ENCODE measurements at places on chromosomes 2 and 18.

GRCh38 chr2:173075056-173075780, 428 bp upstream of the MAP3K20 start:
- no peak for DNase-seq

DNA sequence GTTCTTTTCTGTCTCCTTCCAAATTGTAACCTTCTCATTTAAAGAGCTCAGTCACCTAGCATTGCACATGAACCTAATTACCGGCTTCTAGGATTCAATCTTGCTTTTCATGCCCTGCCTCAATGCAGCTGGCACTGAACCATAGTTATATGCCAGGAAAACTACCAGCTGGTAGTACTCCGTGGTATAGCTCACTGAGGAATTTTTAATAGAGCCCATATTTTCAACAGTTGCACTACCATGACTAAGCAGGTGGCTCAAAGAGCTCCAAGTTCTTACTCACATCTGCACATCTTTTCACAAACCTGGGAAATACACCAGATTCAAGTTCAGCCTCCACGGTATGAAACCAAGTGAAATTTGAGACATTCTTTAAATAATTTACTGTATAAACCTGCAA, 363.5 kb downstream of the GRB14 start:
- no peak for DNase-seq

- DNase-seq = no peak
Observed at GRCh38 chr2:134540990-134541389, 177.8 kb downstream of the TMEM163 start.

GRCh38 chr2:62266433-62267038, 70.6 kb downstream of the B3GNT2 start:
- no peak for DNase-seq

DNA sequence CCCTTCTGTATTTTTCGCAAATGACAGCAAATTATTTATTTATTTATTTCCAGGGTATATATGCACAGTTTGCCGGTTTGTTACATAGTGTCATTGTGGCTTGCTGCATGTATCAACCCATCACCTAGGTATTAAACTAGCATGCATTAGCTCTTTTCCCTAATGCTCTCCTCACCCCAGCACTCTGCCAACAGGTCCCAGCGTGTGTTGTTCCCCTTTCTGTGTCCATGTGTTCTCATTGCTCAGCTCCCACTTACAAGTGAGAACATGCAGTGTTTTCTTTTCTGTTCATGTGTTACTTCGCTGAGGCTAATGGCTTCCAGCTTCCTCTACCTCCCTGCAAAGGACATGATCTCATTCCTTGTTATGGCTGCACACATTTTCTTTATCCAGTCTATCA, 592.3 kb downstream of the TRIB2 start:
- no peak for DNase-seq

DNA sequence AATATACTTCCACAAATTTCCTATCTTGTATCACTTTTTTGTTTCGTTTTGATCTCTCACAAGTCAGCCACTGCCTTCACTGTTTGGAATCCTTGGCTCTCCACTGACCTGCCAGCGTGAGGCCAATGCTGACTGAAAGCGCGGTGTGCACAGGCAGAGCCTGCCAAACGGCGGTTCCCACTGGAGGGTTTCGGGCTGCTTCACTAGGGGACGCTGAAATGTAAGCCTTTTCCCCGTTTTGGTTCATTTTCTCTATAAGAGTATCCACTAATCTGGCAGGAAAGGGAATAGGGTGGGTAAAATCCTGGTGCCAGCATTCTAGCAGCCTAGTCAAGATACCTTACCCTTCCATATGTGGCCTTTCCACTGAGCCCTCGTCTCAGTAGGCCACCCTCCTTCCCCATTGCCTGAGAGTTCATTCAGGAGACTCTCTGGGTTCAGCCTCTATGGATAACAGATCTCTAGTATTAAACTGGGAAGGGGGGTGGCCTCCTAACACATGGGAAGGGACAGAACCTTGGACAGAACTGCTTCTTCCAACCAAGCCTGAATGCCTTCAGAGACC, 91.5 kb downstream of the DYM start:
- DNase-seq = no peak

GRCh38 chr2:214201892-214202291, 209.0 kb upstream of the VWC2L start:
- no peak for DNase-seq

- no peak for DNase-seq
Observed at GRCh38 chr18:26432651-26433424, 115.5 kb downstream of the KCTD1 start.

DNA sequence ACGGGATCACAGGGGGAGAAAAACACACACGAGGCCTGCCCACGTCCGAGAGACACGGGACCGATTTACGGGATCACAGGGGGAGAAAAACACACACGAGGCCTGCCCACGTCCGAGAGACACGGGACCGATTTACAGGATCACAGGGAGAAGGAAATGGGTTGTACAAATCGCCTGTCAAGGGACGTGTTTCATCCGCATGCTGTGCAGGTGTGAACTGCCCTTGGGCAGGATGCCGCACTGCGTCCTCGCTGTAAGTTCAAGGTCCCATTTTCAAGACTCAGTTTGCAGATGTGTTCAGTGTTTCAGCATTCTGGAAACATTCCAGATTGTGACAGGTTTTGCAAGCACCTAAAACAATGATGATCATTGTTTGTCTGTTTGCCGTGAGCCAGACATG, 2.3 kb upstream of the KCNG2 start:
- DNase-seq = no peak

GRCh38 chr2:196404276-196404675, 232.9 kb upstream of the STK17B start:
- peak; percentile 44 for DNase-seq

DNA sequence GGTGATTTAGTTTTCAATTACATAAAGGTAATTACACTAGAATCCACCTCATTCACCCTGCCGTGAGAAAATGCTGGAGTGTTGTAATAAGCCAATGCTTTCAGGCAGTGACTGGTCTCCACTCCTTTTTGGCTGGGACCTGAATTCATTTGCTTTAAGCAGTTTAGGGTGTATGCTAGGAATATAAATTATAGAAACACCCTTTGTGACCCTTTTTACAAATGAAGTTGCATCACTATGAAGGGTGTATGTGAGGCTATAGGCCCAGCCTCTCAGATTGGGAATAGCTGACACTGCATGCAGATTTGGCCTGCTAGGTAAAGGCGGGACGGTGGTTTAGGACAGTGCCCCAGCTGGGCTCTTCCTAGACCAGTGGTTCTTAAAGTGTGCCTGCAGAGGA, 50.8 kb upstream of the NFE2L2 start:
- DNase-seq = no peak

GRCh38 chr2:28406276-28407096, 13.8 kb downstream of the FOSL2 start:
- DNase-seq = peak; percentile 66

DNA sequence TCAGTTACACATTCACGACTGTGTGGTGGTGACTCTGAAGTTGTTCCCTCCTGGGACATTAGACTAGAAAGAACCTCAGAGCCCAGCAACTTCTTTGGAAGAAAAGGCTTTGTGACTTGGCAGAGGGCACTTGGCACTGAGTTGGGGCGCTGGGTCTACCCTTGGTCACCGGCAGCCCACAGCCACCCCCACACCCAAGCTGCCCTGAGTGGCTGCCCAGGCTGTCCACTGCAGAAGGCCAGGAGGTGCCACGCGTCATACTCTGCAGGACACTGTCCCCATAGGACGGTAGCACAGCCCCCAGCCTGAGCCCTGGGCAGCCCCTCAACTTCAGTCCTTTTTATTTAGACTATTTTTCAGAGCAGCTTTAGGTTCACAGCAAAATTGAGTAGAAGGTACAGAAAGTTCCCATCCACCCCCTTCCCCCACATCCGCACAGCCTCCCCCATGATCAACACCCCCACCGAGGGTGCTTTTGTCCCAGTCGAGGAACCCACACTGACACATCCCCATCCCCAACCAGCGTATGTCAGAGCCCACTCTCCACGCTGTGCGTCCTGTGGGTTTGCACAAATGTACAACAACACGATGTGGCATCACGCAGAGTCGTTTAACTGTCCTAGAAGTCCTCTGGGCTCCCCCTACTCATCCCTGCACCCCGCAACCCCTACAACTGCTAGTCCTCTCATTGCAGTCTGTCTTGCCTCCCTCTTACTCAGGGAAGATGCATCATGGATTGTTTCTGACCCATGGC, 1.1 kb downstream of the PRLH start:
- no peak for DNase-seq

DNA sequence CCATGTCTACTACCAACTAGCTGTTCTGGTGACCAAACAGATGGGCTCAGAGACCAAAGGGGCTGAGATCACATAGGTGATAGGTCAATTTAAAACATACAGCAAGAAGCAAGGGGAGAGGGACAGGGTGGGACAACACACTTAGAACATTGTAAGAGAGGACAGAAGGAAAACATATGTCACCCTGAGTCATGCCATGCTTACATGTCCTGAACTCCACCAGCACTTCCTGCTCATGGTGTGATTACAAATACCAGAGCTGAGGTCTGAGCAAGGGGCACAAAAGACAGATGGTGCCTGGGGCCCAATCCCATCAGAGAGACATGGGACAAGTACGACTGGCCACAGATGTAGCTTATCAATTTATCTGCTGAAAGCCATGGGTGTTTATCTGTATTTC, 28.7 kb upstream of the GALNT14 start:
- peak; percentile 32 for DNase-seq

- DNase-seq = no peak
Observed at GRCh38 chr2:39304200-39304599, 60.4 kb upstream of the CDKL4 start.

GRCh38 chr2:60275958-60276357, 277.5 kb downstream of the BCL11A start:
- DNase-seq = no peak

GRCh38 chr18:50410008-50410407, 35.2 kb downstream of the SKA1 start:
- no peak for DNase-seq

GRCh38 chr2:174561283-174561971, 36.2 kb downstream of the WIPF1 start:
- no peak for DNase-seq

DNA sequence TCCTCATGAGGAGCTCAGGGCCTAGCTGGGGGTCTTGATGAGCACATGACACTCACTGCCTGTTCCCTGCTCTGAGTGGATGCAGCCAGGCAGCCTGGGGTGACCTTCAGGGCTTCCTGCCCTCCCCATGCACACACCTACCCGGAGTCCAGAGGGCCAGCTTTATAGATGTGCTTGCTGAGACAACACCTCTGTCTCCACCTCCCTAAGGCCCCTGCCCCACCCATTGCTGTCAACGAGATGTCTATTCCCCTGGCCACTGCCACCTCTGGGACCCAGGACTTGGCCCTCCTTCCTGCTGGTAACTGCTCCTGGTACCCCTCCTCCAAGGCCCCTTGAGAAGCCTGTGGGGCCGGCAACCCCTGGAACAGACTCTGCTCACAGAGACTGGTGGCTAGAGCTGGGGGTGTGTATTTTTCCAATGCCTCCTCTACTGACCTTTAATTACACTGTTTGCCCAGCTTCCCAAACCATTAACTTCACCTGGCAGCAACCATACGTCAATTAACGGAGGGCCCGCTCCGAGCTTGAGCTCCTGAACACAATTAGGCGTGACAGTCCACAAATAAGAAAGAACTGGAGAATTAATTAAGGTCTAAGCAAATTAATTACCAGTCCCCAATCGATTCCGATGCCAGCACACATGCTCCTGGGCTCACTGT, 66.3 kb downstream of the EMX1 start:
- no peak for DNase-seq

DNA sequence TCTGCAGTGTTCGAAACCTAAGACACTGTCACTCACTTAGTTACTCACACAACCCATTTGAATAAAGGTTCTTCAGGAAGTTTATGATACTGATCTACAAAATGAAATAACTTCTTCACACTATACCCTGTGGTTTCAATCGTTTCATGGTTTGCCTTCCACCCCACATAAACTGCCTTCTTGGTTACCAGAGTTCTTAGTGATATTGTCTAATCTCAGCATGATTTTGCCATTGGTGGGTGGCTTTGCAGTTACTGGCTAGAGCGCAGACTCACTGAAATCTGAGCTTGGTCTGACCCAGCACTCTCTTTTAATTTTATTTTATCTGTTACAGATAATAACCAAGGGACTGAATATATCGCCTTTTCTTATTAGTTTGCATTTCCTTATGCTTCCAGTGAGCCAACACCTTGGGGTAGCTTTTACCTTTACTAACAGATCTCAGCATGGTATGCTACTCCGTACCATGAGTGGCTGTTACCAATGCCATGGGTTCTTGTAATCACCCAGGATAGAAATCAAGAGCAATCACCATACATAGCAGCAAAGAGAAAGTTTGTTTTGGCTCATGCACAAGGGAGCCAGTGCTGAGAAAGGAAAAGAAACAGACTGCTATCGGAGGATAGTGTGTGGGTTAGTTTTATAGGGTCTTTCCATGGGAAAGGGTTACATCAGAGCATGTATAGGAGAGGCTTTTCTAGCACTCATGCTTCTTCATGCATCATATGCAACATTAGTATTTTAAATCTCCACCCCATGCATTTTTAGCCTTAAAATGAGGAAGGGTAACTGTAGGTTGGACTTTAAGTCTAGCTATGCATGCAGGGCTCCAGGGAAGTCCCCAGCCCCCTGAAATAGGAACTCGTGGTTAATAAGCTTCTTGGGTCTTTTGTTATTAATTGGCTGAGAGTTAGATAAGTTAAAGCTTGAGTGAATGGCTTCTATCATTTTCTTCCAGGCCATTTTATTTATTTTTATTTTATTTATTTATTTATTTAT, 33.3 kb downstream of the ANXA4 start:
- no peak for DNase-seq

DNA sequence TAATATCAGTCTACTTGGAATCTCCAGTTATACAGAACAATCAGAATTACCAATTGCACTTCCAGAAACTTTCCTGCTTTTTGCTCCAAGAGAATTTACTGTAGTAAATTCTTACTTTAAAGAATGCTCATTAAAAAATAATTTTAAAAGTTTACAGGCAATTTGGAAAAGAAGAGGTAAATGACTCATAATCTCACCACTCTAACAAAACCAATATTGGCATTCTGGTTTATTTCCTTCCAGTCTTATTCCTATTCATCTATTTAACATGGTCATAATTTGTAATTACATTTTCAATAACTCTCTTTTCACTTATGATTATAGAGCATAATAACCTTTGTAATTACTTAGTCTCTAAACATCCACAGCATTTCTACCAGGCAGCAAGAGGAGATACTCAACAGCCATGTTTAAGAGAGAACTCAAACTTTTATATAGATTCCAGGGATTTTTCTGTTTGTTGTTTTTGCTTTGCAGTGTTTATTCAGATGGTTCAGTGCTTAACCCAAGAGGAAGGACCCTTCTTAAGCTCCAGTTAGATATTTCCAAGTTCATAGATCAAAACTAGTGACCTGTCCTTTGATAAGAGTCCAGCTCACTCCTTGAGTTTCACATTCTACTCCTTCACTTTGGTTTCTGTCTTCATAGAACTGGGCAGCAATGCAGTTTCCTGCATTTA, 464.7 kb downstream of the TXNL1 start:
- DNase-seq = no peak

Data from kidney capillary endothelial cell (primary cell).